OCI-LY7 (cell line): ENCODE measurements at places on chromosomes 6 and 20.
A peak's percentile ranks its signal among the peaks of the same experiment; 100 is the strongest.

DNA sequence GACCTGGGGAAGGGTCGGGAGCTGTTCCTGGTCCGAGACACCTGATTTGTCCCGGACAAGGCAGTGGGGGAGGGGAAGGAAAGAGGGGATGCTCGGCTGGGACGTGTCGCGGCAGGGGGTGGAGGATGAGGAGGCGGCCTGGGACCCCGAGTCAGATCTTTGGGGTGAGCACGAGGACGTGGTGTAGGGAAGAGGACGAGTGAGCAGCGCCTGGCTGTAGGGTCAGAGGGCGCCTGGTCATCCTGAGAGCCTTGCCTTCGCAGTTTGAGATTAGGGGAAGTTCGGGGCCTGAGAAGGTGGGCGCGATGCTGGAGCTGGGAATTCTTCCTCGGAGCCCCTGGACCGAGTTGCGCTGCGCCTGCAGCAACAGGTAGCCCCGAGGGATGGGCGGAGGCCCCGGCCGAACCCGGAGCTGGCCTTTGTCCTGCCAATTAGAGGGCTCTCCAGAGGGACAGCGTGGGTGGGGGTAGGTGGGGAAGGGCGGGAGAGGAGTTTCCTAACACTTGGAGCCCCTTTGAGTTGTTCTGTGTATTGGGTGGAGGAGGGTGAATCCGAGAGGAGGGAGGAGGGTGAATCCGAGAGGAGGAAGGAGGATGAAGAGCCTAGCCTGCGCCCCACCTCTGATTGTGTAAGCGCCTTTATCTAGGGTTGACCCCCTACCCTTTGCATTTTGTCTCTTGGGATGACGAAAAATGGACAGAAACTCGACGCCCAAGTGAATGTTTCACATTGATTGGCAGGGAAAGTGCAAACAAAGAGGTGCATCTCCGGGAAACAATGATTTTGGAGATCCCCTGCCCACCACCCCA lies 72.0 kb downstream of the SOX4 start:
- DNase-seq = no peak

GRCh38 chr6:149250951-149251350 lies 66.6 kb upstream of the TAB2 start:
- no peak for DNase-seq

GRCh38 chr6:145060714-145061113 lies 674.6 kb downstream of the EPM2A start:
- DNase-seq = no peak

GRCh38 chr6:33815854-33816253 lies 12.1 kb upstream of the MLN start:
- DNase-seq = peak; percentile 46

GRCh38 chr6:99348288-99349170 lies 945 bp downstream of the FAXC start:
- DNase-seq = no peak

GRCh38 chr6:43499028-43499815 lies 10.9 kb downstream of the LRRC73 start:
- no peak for DNase-seq

- no peak for DNase-seq
These were observed 30.0 kb downstream of the DACT2 start for GRCh38 chr6:168289571-168289962.

- no peak for DNase-seq
These were observed 61.0 kb upstream of the SCGN start for GRCh38 chr6:25590986-25591385.

- no peak for DNase-seq
These were observed 359.4 kb downstream of the ADGRB3 start for GRCh38 chr6:68994521-68994920.

DNA sequence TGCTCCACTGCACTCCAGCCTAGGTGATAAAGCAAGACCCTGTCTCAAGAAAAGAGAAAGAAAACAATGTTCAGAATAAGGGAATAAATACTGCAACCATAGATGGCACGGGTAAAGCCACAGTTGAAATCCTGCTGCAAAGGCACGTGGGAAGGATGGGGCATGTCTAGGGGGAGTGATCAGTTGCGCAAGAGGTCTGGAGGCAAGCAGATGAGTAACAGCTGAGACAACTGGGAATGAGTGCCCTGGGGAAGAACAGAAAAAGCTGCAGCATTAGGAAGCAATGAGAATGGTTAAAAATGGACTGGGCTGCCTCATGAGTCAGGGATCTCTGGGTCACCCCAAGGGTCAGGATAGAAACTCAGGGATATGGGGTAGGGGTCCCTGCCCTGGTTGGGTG lies 96.3 kb downstream of the GMPR start:
- DNase-seq = no peak

DNA sequence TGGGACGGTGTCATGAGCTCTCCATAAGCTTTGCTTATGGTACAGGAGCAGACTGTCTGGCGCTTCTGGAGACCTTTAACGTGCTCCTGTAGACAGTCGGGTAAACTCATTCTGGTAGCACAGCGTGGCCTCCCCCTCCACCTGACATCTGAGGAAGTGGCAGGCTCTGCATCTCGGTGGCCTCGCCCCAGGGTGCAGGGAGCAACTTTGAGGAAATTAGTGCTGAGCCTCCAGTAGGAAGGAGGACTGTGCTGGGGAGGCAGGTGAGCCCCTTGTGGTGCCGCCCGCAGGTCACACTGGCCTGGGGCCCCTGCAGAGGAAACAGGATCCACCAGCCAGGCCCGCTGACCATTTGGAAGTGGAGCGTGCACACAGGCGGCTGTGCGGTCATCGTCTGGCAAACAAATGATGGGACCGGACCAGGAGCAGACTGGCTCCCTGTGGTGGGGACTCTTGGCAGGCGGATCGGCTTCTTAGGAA lies 57.9 kb downstream of the SYNJ2 start:
- no peak for DNase-seq

- DNase-seq = peak; percentile 9
These were observed 28.5 kb downstream of the TASP1 start for GRCh38 chr20:13610184-13610583.

DNA sequence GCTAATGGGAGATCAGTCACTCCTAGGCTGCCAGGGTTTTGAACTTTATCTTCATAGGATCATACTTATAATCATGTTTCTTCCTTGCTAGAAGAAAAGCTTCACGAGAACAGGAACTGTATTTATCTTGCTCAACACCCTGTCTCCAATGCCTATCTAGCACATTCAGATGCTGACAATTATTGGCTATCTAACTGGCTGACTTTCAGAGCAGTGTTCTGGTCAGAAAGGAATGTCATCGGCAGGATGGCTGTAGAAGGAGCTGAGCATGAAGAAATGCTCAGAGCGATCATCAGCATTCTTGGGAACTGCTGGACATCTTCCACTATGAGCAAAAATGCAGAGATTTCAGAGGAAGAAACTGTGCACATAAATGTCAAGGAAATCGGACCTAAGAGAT lies 628.0 kb upstream of the NRSN1 start:
- DNase-seq = no peak
